Right renal cortex interstitium (tissue), 3 donors: ENCODE measurements at places on chromosomes 1 and 21.

GRCh38 chr1:208499026-208499425 is 254.8 kb upstream of the PLXNA2 start:
- no peak for DNase-seq

- DNase-seq, result no peak
Measured at GRCh38 chr1:59732214-59732955, 82.4 kb upstream of the HOOK1 start.

DNA sequence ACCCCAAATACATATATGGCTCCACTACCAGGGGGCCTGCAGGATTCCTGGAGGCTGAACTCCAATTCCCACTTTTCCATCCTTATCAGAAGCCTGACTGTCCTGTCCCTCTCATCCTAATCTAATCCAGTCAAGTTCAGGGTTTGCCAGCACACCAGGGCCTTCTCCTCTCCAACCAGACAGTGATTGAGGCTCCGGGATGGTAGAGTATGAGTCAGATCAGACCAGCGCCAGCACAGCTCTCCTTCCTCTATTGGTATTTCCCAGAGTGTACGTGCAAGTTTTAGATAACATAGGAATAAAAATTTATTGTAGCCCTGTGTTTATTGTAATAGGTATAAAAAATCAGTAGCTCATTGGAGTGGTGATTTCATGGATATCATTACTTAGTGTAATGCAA is 24.5 kb upstream of the RCSD1 start:
- no peak for DNase-seq

DNA sequence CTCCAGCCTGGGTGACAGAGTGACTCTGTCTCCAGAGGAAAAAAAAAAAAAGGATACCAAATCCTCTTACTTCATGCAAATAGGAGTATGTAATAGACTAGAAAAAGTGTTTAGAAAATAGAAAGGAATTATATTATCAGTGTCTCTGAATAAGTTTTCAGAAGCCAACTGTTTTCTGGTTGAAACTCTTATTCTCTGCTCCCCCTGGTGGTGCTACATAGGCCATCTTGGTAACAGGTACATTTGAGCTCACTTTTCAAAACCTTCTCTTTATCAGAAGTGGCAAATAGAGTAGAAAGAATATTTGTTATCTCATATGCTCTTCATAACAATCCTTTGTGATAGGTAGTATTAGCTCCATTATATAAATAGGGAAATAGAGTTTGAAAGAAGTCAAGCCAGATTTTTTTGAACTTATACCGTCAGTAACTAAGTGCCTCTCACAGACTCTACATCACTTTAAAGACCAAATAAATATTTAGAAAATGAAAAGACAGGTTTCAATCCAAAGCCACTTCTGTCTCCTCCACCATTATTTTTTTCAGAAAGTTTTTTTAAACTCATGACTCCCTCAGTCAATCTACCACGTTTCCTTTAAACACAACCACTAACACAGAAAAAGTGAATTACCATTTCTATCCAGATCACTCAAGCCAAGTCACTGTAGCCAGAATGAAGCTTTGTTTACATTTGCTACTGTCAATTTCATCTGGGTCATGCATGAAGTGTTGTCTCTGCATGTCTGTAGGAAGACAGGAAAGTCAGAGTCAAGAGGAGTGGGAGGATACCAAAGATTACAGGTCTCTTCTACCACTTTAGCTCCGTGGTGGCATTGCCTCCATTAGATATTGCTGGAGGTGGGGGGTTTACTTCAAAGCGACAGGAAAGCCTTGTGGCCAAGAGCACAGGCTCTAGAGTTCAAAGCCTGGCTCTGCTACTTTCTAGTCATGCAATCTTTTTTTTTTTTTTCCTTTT is 45.6 kb downstream of the IL23R start:
- DNase-seq, result no peak

GRCh38 chr21:29224006-29224405 is 74.7 kb upstream of the BACH1 start:
- no peak for DNase-seq

GRCh38 chr21:42560517-42561179 is 47.0 kb downstream of the SLC37A1 start:
- DNase-seq, result no peak

DNA sequence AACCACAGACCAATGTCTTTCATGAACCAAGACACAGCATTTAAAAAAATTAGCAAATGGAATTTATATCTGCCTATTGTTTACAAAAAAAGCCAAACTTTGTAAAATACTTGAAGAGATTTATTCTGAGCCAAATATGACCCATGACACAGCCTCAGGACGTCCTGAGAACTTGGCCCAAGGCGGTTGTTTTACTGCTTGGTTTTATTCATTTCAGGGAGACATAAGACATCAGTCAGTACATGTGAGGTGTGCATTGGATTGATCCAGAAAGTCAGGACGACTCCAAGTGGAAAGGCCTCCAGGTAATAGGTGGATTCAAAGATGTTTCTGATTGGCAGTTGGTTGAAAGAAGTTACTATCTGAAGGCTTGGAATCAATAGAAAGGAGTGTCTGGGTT is 1.4 kb upstream of the POFUT2 start:
- DNase-seq, result no peak

GRCh38 chr1:55828044-55828443 is 612.9 kb upstream of the USP24 start:
- DNase-seq, result no peak

DNA sequence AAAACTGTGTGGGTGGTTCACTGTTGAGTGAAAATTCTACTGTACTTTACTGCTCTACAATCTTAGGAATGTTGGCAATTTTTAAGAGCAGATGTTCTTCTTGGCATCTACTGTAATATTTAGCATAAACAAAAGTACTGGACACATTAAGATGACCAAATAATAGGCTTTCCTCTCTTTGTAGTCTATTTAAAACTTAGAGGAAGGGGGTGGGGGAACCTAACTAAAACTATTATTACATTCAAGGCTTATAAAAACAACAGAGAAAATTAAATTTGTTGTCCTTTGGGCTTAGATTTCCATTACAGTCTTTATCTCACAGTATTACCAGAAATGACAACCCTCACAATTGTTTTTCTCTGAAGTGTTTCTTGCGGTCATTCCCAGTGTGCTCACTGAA is 181.2 kb downstream of the PLPPR4 start:
- DNase-seq, result no peak

- DNase-seq, result no peak
Measured at GRCh38 chr1:93344484-93344883, 1.2 kb upstream of the DR1 start.

DNA sequence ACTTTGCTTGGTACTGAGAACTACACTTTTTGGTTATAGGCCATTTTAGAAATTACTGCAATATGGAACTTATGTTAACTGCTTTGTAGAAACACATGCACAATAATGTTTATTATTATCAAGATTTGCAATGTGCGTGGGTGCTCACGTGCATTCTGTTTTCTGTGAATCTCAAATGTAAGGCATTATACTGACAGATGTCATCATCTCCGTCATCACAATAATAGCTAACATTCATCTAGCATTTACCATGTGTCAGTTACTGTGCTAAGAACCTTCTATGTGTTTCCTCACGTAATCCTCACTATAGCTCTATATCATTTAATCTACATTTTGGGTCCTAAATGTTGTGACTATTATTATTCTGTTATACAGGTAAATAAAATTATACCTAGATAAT is 1214.8 kb upstream of the ADGRL4 start:
- no peak for DNase-seq

DNA sequence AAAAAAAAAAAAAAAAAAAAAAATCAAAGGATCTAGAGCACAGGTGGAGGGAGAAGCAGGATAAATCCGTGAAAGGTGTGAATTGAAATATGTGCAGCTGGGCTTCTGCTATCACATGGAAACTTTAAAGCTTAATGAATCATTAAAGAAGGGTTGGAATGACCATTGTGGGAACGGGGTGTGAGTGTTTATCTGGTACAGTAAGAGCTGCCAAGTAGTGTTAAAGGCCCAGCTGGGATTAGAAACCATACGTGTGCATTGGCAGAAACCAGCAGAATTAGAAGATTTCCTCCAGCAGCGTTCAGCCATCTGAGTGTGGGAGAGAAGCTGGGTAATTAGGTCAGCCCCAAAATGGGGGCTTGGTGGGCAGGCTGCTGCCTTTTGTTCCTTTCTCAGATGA is 13.5 kb downstream of the FALEC start:
- no peak for DNase-seq

GRCh38 chr1:19421365-19421764 is 64.0 kb downstream of the CAPZB start:
- no peak for DNase-seq

DNA sequence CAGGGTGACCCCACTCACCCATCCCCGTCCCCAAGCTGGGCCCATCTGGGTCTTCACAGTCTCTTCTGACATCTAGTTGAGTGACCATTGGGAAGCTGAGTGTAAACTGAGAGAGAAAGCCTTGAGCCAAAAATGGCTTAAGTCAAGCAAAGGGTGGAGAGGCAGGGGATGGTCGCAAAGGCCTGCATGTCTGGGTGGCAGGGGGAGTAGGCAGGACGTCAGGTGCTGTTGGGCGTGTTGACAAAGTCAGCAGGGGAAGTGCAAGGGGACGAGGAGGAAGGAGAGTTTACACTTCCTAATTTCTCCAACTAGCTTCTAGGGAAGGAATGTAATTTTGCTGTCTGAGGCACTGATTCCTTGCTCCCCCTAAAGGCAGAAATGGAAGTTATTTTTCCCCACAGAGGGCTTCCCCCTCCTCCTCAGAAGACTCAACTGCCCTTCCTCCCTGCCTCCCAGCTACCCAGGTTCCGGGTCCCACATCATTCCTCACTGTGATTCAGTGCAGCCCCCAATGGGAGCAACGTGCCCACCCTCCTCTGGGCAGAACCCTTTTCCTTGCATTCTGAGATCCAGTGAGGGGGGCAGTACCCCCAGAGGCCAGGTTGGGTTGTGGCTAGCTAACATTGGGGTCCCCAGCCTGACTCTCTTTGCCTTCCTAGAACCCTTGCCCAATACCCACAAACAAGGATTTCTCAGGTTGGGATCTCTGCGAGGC is 1.2 kb upstream of the ADORA1 start:
- no peak for DNase-seq

DNA sequence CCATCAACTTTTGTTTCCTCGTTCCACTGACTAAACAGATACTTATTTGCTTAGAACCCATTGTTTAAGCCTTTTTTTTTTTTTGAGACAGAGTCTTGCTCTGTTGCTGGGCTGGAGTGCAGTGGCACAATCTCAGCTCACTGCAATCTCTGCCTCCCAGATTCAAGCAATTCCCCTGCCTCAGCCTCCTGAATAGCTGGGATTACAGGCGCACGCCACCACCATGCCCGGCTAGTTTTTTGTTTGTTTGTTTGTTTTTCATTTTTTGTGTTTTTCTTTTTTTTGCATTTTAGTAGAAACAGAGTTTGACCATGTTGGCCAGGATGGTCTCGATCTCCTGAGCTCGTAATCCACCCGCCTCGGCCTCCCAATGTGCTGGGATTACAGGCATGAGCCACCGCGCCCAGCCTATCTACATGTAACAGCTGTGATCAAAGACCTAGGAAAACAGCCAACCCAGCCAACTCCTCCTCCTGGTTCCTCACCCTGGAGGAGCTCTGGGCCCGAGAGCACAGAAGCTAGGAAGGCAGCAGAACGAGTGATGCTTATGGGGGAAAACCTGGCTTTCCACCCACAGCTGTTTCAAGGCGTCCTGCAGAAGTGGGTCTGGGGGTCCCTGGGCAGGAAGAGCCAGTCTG is 32.9 kb downstream of the KCNN3 start:
- DNase-seq, result no peak

GRCh38 chr1:185404291-185404690 is 87.2 kb upstream of the IVNS1ABP start:
- DNase-seq, result no peak

GRCh38 chr1:56034222-56034621 is 545.1 kb downstream of the PLPP3 start:
- no peak for DNase-seq

DNA sequence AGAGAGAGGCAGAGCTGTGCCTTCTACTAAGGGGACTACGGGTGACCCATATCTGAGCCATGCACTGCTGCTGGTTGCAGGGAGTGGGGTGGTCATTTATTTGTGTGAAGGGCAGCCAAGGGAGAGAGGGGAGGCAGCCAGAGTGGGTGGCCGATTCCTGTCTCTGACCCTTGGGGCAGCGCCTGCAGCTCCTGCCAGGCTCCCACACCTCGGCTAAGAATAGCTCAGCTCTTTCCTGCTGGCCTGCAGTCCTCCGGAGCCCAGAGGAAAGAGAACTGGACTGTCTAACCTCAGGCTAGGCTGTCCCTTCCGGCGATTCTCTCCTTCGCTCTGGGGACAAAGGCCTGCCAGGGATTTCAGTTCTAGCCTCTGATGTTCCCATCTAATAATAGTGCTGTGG is 11.6 kb upstream of the CD34 start:
- no peak for DNase-seq

DNA sequence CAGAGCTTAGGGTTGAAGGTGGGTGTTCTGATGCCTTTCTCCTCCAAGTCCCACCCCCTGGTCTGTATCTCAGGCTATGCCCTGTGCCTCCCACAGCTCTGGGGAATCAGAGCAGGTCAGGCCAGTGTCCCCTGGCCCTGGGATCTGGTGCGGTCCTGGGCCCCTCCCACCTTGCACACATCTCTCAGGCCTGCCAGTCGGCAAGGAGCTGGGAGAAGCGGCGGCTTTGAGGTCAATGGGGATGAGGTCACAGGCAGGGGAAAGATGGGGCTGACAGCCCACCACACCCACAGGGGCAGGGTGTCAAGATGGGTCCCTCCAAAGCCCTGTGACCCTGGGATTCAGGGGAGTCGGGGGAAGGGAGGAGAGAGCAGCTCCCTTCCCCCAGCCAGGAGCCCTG is 65.4 kb upstream of the CASZ1 start:
- DNase-seq, result no peak

GRCh38 chr1:169999331-169999741 is 75.2 kb downstream of the KIFAP3 start:
- DNase-seq, result no peak

- DNase-seq, result no peak
Measured at GRCh38 chr1:16006010-16006409, 2.0 kb downstream of the SRARP start.

DNA sequence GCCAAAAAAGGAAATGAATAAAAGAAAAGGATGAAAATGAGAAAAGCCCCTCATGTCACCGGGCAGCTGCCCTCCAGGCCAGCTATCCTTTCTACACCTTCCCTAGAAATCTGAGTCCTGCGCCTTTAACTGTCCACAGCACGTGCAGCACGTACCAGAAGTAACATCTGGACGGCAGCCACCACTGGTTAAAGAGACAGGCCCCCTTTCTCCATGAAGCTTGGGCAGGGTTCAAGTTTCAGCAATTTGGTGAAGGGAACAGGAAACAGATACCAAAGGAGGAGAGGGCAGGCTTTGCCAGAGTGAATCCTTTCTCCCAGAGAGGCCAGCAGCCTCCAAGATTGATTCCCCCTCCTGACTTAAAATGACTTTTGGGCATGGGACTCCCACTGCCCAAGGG is 3.6 kb upstream of the KIAA2013 start:
- no peak for DNase-seq
